ENCODE measurements at places on chromosomes 3 and 15.

GRCh38 chr15:33468740-33469139 is 158.0 kb downstream of the RYR3 start:
- no peak for DNase-seq

DNA sequence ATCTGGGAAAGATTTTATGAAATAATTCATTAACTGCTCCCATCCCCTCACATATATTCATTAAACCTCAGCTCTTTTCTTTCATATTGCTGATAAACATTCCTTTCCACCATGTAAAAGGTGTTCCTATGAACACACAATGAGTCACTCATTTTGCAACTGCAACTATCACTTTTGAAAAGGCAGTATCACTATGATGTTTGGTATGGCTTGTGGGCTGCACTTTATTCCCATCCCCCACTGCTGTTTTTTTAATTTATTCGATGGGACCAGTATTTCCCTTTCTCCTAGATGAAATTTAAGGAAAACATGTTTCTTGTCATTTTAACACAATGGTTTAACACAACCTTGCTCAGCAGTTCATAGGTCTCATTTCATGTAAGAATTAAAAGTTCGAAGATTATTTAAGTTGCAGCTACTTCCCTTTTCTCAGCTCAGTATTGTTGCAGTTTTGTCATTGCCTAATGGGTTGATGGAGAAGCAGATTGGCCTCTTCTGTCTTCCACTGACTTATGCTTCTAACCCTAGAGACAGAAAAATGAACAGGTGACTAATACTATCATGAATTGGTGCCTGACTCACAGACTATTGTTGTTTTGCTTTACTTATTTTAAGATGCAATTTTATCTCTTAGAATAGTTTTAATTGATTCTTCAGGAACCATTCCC is 280.3 kb downstream of the ZPLD1 start:
- peak; percentile 54 for DNase-seq

DNA sequence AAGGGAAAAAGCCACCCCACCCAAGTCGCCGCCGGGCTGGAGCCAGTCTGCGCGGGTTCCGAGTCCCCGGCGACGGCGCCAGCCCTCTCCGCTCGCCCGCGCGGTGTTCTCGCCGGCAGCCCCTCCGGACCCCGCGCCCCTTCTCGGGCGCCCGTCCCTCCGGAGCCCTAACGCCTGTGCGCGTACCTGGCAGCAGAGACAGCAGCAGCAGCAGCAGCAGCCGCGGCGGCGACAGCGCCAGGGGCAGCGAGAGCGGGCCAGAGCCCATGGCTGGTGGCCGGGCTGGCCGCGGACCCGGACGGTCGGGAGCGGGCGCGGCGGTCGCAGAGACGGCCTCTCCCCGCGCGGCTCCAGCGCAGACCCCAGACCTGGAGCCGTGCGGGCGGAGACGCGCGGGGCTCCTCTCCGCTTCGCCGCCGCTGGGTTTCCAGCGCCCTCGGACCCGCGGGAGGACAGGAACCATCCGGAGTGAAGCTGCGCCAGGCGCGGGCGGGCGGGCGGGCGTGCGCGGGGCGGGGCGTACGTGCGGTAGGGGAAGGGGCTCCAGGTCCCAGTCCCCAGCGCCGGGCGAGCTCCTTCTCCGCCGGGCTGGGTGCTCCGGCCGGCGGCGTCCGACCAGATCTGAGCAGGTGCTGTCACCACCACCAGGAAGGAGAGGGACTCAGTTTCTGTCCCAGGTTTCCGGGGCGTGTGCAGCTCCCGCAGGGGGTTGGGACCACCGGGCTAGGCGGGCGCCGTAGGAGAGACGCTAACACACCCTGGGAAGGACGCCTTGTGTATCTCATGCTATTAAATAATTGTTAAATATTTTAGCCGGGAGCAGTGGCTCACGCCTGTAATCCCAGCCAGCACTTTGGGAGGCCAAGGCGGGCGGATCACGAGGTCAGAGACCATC is at the start of gene CHRNA3:
CHRNA3 (minus strand) TSS at position 470 of the 895 bp plus-strand sequence; CDS start at position 268, 202 bp downstream.
- no peak for DNase-seq

DNA sequence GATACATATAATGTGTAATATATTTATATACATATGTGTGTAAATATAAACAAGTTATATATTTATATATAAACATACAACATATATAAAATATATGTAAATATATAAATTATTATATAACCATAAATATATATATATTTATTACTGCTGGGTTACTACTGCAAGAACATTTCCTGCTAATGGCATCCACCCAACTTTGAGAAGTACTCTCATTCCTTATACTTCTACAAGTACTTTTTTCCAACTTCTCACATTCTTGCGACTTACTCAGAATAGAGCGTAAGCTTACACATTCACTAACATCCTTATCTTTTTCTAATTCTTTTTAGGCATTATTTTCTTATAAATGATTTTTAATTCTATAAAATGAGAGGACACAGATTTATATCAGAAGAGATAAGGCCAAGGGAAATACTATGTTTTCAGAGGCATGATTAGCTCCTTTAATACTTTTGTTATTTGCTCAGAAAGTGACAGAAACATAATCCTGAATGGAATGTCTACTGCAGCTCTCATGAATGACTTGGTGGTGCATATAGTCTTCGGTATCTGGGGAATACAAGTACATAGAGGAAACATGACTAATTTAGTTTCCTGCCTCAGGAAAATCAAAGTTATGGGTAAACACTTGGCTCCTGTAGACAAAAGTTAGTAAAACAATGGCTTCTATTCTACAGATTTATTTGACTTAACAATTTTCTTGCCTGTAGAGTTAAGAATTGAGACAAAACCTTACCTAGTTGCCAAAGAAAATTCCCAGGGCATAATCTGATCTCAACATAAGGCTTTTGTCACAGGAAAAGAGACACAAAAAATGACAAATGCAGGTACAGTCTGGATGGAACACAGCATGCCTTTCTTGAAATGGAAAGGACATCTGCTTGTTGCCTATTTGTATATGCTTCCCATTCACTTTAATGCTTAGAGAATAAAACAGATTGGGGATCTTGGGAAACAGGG is 453.9 kb downstream of the SQOR start:
- peak; percentile 31 for DNase-seq

GRCh38 chr3:160810362-160811236 is 54.6 kb downstream of the PPM1L start:
- no peak for DNase-seq

- no peak for DNase-seq
Observed at GRCh38 chr3:107520535-107520934, 2.2 kb upstream of the BBX start.

DNA sequence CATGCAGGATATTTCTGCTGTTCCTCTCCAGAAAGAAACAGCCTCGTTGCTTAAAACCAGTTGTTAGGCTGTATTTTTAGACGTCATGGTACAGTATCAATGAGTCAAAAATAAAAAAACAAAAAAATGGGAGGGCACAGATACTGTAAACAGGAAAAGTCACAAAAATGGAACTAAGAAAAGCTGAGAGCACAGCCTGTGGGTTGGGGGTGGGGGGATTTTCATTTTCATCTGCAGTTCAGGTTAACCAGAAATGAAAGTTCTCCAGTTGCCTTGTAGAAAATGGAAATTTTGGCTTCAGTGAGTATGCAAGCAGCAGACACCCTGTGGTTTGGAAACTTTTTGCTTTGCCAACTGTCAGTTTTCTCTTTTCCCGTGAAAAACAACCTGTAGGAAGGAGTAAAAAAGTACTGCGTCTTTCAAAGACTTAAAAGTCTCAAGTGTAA is 59.0 kb downstream of the FRMD4B start:
- no peak for DNase-seq

DNA sequence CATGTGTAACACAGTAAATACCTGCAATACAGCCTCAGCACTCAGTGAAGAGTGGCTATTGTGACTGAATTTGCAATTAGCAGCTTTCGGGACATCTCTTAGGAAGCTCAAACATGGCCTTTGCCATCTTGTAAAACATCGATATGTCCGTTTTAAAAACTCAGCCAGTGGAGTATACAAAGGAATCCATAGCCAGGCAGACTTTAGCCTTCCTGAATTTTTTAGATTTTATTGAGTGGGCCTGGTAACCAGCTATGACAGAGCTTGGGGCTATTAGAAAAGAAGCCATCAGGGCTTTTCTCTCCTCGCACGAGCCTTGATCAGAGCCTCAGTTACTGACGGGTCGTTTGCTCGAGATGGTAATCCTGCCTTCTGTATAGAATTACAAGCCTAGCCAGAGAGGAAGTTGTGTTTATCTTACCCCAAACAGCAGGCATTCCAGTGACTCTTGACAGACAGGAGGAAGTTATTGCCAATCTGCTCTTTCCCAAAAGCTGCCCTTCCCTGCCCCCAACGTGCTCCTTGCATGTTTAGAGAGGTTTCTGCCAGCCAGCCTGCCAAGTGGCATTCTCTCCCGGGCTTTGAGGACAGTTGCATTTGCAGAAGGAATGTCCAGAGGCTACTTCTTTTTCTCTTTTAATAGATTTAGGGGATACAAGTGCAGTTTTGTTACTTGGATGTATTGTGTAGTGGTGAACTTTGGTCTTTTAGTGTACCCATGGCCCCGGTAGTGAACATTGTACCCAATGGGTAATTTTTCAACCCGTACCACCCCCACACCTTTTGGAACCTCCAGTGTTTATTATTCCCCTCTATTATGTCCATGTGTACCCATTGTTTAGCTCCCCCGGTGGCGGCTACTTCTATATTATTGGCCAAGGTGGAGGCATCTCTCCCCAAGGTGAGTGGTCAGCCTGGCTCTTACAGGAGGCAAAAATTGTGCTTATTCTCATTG is 40.6 kb downstream of the ITPR1 start:
- no peak for DNase-seq

Measured in fibroblast of skin of abdomen (primary cell).